ENCODE measurements at places on chromosomes 16 and 17. TPM values are rescaled to one million over a fixed set of nuclear protein-coding genes. Genes with fewer than 3 reads are reported as not detected.

DYNC1LI2 gene
- total RNA-seq = 85.5 TPM

CLDN7 gene
- total RNA-seq = 0.83 TPM

DNA sequence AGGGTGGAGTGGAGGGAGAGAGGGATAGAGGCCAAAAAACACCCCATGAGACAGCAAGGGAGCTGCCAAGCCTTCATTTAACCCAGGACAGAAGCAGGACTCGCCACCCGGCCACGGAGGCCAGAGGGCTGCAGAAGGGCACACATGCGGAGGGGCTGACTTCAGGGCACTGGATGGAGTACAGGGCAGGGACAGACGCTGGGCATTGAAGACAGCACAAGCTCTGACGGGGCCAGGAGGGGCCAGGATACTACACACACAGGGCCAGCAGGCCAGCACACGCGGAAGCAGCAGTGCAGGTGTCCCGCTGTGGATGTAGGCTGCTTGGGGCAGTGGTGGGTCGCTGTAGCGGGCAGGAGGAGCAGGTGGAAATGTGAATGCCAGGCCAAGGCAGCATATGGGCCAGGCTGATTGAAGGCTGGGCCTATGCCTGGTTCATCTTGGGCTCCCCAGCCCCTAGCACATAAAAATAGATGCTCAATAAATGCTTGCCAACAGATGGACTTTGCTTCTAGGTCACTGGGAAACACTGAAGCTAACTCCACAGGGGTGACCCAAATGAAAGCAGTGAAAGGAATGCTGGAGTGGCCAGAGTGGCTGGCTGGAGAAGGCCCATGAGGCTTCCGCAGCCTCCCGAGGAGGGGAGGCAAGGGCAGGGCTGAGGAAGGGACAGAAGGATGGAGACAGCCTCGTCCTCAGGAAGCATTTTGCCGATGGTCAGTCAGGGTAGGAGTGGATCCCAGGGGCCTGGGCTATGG is 61.6 kb downstream of the GNA13 start:
- 0 out of 2 replicates have a peak, but pooled peaks cover 4% of the 10 kb centered on the region for H3K36me3 ChIP-seq
- no peak overlapping the region for H3K4me3 ChIP-seq
- peaks cover 12% of the 10 kb centered on the region for H3K27me3 ChIP-seq
- no peak overlapping the region for H3K27ac ChIP-seq

TBX2 gene
- total RNA-seq = 70.5 TPM

DNA sequence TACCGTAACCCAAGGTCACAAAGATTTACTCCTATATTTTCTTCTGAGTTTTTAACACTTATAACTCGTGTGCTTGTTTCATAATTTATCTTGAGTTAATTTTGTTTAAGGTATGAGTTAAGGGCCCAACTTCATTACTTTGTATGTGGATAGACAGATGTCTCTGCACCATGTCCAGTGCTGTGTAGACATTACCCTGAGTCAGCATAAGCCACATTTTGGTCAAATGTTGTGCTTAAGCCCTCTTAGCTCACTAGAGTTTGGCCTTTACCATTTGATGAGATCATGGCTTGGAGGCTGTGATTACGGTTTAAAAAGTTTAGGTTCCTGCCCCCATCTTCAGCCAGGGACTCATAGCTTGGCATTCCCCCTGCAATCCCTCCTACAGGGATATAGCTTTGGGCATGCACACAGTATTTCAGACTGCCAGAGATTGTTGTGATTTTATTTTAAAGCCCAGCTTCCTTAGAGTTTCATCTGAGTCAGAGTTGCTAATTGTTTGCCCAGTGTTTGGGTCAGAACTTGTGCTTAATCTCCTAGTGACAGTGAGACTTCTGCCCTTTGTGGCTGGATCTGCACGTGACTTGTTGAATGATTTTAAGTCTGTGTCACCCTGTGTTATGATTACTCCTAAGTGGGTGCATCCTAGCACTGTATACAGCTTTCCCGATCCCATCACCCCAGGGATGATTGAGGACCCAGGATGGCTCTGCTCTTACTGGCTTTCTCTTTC is 393.1 kb downstream of the CNTNAP4 start:
- no peak for DNase-seq
- H3K4me1 ChIP-seq = no peaks in the 10 kb centered on the region
- no peak overlapping the region for H3K27ac ChIP-seq
- H3K36me3 ChIP-seq = no peaks in the 10 kb centered on the region
- no peak overlapping the region for H3K4me3 ChIP-seq
- no peaks in the 10 kb centered on the region for H3K27me3 ChIP-seq

KCNH4 gene
- total RNA-seq = not detected

KIF19 gene
- total RNA-seq = not detected

C16orf74 gene
- 18.2 TPM for total RNA-seq

OTOP2 gene
- total RNA-seq = not detected

DNA sequence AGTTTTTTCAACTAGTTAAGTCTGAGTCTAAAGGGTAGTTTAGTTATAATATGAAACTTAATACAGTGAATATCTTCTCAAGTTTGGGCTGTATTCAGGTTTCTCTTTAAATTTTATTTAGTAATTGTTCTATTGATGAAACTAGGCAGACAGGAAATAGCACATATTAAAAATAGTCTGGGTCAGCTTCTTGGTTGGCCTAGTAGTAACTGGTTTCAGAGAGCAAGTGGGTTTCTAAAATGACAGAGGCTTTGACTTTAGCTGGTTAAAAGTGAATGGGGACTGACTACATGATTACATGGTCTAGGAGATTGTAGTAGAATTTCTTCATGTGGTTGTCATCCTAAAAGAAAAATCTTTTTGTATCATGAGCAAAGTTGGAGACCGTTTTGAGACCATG is 46.8 kb downstream of the OMG start:
- H3K36me3 ChIP-seq = peaks cover 50% of the 10 kb centered on the region
- no peaks in the 10 kb centered on the region for H3K27me3 ChIP-seq
- H3K4me3 ChIP-seq = peak overlapping the region; percentile 65

TNP2 gene
- total RNA-seq = not detected

KRTAP3-2 gene
- not detected for total RNA-seq

SLFN11 gene
- 39.9 TPM for total RNA-seq

- H3K36me3 ChIP-seq = no peaks in the 10 kb centered on the region
- peaks cover 3% of the 10 kb centered on the region for H3K27me3 ChIP-seq
- no peak overlapping the region for H3K4me3 ChIP-seq
- no peak for DNase-seq
Observed at GRCh38 chr17:32558326-32558955, 71.6 kb downstream of the CDK5R1 start.

DNA sequence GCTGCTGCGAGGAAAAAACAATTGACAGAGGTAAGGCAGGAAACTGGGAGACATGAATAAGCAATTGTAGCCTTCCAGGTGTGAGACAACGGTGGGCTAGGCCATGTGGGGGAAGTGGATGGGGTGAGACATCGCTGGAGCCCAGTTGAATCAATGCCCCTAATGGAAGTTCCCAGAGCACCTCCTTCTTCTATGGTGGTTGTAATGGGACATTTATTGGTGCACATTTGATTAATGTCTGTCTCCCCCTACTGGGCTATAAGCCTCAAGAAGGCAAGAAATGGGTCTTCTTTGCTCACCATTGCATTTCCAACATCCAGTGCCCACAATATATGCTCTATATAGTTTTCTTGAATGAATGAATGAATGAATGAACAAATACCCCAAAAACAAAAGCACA is 22.7 kb upstream of the CD300E start:
- DNase-seq = no peak
- no peak overlapping the region for H3K4me3 ChIP-seq
- H3K27me3 ChIP-seq = peaks cover 2% of the 10 kb centered on the region
- no peaks in the 10 kb centered on the region for H3K4me1 ChIP-seq

DNA sequence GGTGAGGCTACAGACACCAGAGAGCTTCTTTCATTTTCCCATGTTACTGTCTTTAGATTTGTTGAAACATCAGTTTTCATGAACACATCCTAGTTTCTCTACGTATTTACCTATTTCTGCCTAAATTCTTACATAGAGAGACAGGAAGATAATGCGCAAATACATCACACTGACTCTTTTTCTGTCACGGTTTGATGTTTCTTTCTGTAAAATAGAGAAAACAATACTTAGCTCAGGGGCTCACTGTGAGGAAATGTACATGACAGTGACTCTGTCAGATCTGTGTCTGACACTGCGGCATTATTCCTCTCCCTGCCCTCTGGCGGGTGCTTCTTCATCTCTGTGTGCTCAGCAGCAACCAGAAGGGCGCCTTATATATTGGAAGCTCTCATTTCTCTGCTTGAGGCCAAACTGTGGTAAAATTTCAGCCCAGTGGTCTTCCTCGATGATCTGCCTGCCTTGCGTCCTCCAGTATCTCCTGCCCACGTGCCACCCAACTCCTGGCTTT is 264.1 kb downstream of the PHKB start:
- peaks cover 4% of the 10 kb centered on the region for H3K36me3 ChIP-seq
- no peak overlapping the region for H3K27ac ChIP-seq
- peaks cover 8% of the 10 kb centered on the region for H3K27me3 ChIP-seq
- H3K4me1 ChIP-seq = peaks cover 14% of the 10 kb centered on the region

- peaks cover 12% of the 10 kb centered on the region for H3K36me3 ChIP-seq
- peaks cover 2% of the 10 kb centered on the region for H3K27me3 ChIP-seq
- H3K27ac ChIP-seq = peak overlapping the region; percentile 84
- peak; percentile 88 for DNase-seq
- H3K4me1 ChIP-seq = peaks cover 23% of the 10 kb centered on the region
Observed at GRCh38 chr16:19086322-19087199, 19.1 kb downstream of the COQ7 start.

KATNB1 gene
- 20.1 TPM for total RNA-seq

DNA sequence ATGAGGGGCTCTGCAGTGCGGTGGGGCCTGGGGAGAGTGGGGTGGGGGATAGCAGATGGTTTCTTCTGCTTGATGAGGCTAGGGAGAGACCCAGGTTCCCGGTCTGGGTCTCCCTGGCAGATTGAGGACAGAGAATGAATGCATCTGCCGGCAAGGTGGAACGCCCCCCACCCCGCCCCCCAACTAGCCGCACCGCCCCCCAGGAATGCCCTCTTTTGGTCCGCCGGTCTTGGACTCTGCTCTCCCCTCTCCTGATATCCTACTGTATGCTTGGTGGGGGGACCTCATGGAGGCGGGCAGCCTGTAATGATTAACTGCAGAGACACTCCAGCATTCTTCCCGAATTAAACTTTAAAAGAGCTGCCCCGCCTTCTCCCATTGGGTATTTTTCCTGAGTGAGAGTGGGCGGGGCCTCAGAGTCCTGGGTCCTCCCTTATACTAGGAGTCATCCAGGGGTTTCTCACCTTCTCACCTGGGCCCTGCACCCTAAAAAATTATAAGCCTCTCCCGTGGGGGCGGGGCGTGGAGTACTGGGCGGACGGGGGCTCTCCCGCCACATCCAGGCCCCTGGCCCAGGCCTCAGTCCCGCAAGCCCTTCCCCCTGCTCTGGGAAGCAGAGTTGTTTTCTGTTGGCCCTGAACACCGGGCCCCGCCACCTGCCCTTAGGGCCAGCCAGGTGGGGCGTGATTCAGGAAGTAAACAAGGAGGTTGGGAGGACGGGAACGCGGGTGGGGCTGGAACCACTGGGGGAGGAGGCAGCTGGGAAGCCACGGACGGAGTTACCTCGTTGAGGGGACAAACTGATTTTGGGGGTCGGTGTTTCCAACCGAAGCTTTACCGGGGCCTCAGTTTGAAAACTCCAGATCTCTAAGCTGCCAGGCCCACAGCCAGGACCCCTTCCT is 1.5 kb downstream of the GRB7 start:
- peaks cover 37% of the 10 kb centered on the region for H3K4me1 ChIP-seq
- no peak overlapping the region for H3K27ac ChIP-seq
- peaks cover 12% of the 10 kb centered on the region for H3K27me3 ChIP-seq
- DNase-seq = peak; percentile 27

SMIM22 gene
- total RNA-seq = not detected

GRCh38 chr17:27927781-27928180 is 34.6 kb upstream of the LYRM9 start:
- no peak overlapping the region for H3K4me3 ChIP-seq
- H3K27me3 ChIP-seq = peaks cover 14% of the 10 kb centered on the region
- DNase-seq = no peak
- H3K27ac ChIP-seq = no peak overlapping the region
- H3K36me3 ChIP-seq = no peaks in the 10 kb centered on the region

ST6GALNAC1 gene
- not detected for total RNA-seq

GRCh38 chr16:79104567-79104966 is 496.0 kb downstream of the MAF start:
- H3K4me1 ChIP-seq = no peaks in the 10 kb centered on the region
- no peaks in the 10 kb centered on the region for H3K36me3 ChIP-seq
- H3K27ac ChIP-seq = no peak overlapping the region
- no peak for DNase-seq
- H3K4me3 ChIP-seq = no peak overlapping the region

GRCh38 chr17:21211825-21212479 is 2.0 kb downstream of the TMEM11 start:
- H3K36me3 ChIP-seq = peaks cover 7% of the 10 kb centered on the region
- no peak for DNase-seq
- H3K27ac ChIP-seq = peak overlapping the region; percentile 57
- peak overlapping the region; percentile 97 for H3K4me3 ChIP-seq
- no peaks in the 10 kb centered on the region for H3K27me3 ChIP-seq

DNA sequence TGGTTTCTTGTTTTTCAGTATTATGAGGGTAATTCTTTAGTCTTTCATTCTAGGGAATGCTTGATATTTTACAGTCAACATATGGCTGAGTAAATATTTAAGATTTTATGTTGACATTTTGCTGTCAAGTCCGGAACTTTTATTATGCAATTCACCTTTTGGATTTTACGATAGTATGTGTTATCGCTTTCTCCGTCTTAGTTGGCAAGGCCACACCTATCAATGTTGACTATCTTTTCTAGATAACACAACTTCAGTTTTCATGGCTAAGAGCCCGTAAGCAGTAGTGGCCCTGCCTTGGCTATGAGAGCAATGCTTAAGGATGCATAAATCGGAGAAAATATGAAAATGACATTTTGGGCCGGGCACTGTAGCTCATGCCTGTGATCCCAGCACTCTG is 39.5 kb upstream of the CDH13 start:
- H3K4me3 ChIP-seq = no peak overlapping the region
- peaks cover 9% of the 10 kb centered on the region for H3K27me3 ChIP-seq
- peaks cover 44% of the 10 kb centered on the region for H3K4me1 ChIP-seq
- no peak overlapping the region for H3K27ac ChIP-seq

DNA sequence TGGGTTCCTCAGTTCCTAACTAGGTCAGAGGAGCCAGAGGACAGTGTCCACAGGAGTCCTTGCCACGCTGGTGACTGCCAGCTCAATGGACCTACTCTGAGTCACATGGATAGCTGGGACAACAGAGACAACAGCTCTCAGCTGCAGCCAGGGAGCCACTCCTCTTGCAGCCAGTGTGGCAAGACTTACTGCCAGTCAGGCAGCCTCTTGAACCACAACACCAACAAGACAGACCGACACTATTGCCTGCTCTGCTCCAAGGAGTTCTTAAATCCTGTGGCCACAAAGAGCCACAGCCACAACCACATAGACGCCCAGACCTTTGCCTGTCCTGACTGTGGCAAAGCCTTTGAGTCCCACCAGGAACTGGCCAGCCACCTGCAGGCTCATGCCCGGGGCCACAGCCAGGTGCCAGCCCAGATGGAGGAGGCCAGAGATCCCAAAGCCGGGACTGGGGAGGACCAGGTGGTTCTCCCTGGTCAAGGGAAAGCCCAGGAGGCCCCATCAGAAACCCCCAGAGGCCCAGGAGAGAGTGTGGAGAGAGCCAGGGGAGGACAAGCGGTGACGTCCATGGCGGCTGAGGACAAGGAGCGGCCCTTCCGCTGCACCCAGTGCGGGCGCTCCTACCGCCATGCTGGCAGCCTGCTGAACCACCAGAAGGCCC is 6.7 kb downstream of the ZNF646 start:
- H3K27ac ChIP-seq = 0 out of 2 replicates have a peak overlapping the region, but pooled peaks have one; percentile 29
- peaks cover under 1% of the 10 kb centered on the region for H3K4me1 ChIP-seq
- peaks cover 13% of the 10 kb centered on the region for H3K36me3 ChIP-seq
- peaks cover 1% of the 10 kb centered on the region for H3K27me3 ChIP-seq
- no peak for DNase-seq
- no peak overlapping the region for H3K4me3 ChIP-seq

- no peak overlapping the region for H3K4me3 ChIP-seq
- H3K36me3 ChIP-seq = no peaks in the 10 kb centered on the region
- no peak for DNase-seq
- no peak overlapping the region for H3K27ac ChIP-seq
Observed at GRCh38 chr17:58587713-58588117, 73.3 kb upstream of the MTMR4 start.

All from HFFc6 (cell line).